ENCODE measurements at places on chromosomes 3 and 15.
A peak's percentile ranks its signal among the peaks of the same experiment; 100 is the strongest.

- DNase-seq: no peak
Measured at GRCh38 chr3:48394391-48394790, 22.4 kb downstream of the FBXW12 start.

- DNase-seq: no peak
Measured at GRCh38 chr3:101518421-101518871, 5.4 kb upstream of the SENP7 start.

DNA sequence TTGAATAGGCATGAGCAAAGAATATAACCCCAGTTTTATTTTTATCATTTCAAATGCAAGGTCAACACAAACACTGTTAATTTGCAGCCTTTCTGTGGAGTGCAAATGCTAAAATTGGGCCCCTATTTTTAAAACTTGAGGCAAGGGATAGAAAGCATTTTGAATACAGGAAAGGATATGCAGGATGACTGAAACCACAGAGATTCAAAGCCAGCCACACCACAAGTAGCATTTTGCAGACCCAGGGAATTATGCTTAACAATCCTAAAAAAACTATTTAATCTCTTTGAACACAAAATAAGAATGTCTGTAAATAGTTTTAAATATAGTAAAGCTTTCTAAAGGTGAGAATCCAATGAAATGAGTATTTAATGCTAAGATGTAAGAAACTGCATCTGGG lies 62.9 kb upstream of the TRPC1 start:
- DNase-seq: no peak

DNA sequence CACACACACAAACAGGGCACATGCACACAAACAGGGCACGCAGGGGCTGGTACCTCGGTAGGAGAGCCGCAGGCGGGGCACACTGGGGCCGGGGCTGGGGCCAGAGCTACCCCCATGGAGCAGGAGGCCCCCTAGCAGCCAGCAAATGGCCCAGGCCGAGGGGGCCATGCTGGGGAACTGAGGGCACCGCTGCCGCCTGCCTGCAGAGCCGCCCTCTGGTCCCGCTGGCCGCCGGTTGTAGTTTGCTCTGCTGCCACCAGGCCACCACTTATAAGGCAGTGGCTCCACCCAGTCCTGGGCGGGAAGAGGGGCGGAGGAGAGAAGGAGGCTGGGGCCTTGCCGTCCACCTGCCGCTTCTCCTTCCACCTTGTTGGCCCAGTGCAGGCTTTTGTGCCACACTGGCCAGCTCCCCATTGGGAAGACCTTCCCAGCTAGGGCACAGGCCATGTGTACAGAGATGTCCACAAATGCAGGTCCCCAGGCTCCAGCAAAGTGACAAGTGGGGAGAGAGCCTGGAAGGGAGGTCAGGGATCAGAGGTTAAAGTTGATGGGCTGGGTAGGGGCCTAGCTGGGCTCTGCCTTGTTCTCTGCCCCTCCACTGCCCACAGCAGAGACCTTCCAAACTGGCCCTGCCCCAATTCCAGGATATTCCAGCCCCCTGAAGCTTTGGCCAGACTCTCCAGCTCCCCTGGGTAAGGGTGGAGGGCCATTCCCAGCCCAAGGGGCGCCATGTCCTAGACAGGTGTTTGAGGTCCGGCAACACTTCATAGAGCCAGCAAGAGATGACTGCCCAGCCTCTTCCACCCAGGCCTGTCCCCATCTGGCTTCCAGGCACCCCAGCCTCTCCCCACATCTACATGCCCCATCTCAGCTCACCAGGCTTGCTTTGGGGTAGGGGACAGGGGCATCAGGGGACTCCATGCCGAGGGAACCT lies at the start of gene SEMA3G:
SEMA3G (minus strand) TSS at position 244 of the 934 bp plus-strand sequence; CDS start at position 168, 76 bp downstream.
- DNase-seq: peak; percentile 44

GRCh38 chr3:22922317-22922716 lies 280.8 kb upstream of the UBE2E2 start:
- DNase-seq: no peak

GRCh38 chr3:156657862-156658731 lies 16.3 kb upstream of the TIPARP start:
- no peak for DNase-seq

- no peak for DNase-seq
Measured at GRCh38 chr3:108287146-108287545, 9.2 kb upstream of the HHLA2 start.

- DNase-seq: no peak
Measured at GRCh38 chr15:90816401-90817116, 51.8 kb upstream of the FURIN start.

DNA sequence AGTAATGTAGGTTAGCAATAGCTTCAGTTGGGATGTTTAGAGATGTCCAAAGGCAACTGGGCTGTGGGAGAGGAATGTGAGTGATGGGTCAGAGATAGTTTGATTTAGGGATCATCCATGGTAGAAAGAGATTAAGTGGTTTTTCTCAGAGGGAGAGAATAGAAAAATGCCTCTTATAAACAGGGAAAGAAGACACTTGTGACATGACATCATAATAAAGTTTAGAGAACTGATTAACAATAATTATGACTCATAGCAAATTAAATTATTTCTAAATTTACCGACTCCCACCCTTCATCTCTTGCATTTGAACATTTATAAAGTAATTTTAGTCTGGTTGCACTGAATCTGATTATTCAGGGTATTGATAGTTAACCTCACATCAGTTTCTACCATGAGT lies 145.1 kb downstream of the CDIN1 start:
- DNase-seq: no peak
